Mesothelial cell of epicardium (in vitro differentiated cells): ENCODE measurements at places on chromosomes 16 and 17.

- no peak for DNase-seq
Measured at GRCh38 chr17:77445760-77446532, 305.2 kb downstream of the SEC14L1 start.

DNA sequence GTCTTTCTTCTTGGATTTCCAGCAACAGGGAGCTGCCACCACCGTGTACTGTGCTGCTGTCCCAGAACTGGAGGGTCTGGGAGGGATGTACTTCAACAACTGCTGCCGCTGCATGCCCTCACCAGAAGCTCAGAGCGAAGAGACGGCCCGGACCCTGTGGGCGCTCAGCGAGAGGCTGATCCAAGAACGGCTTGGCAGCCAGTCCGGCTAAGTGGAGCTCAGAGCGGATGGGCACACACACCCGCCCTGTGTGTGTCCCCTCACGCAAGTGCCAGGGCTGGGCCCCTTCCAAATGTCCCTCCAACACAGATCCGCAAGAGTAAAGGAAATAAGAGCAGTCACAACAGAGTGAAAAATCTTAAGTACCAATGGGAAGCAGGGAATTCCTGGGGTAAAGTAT is 389.0 kb downstream of the MAF start:
- no peak for DNase-seq

- DNase-seq, result no peak
Measured at GRCh38 chr17:627051-627450, 87.6 kb downstream of the VPS53 start.

- DNase-seq, result no peak
Measured at GRCh38 chr16:66357523-66357928, 9.0 kb upstream of the CDH5 start.

- DNase-seq, result no peak
Measured at GRCh38 chr17:48615963-48616716, 1.0 kb upstream of the HOXB8 start.

- no peak for DNase-seq
Measured at GRCh38 chr16:85967111-85967510, 68.1 kb downstream of the IRF8 start.

DNA sequence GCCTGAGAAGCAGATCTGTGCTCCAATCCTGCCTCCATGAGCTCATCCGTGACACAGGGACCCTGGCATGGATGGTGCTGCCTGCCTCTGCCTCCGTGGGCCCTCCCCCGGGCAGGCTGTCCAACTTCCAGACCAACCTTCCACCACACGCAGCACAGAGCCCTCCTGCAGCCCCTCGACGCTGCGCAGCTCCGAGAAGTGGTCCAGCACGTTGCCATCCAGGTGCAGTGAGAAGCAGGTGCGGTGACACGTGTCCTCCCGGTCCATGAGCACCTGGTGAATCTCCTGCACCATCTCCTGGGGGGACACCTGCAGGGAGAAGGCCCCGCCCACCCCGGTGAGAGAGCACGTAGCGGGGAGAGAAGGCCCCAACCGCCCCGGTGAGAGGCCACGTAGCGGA is 8.4 kb downstream of the CLUH start:
- no peak for DNase-seq

DNA sequence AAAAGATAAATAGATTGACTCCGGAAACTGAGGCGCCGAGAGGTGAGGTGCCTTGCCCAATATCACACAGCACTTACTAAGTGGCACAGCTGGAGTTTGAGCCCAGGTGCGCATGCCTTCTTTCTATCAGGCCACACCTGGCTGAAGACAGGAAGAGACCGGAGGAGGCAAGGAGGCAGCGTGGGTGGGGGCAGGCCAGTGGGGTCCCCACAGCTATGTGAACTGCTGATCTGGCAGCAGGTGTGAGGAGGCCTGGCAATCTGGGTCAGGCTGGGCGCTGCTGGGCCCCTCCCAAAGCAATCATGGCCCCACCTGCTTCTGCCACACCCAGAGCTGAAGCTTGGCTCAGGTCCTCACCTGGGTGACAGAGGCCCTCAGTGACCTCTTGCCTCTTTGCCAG is 1.9 kb upstream of the GDPD3 start:
- no peak for DNase-seq
